Cardiac septum (tissue), 1 donor: ENCODE measurements at places on chromosomes 1 and 21.

DNA sequence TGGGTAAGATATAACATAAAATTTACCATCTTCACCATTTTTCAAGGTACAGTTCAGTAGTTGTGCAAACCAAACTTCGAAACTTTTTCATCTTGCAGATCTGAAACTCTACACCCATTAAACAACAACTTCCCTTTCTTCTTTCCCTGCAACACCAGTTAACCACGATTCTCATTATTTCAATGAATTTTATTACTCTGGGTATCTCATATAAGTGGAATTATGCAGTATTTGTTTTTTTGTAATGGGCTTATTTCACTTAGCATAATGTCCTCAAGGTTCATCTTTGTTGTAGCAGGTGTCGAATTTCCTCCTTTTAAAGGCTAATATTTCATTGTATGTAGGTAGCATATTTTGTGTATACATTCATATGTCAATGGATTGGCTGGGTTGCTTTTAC, 146.1 kb downstream of the SPATA46 start:
- no peak for DNase-seq

DNA sequence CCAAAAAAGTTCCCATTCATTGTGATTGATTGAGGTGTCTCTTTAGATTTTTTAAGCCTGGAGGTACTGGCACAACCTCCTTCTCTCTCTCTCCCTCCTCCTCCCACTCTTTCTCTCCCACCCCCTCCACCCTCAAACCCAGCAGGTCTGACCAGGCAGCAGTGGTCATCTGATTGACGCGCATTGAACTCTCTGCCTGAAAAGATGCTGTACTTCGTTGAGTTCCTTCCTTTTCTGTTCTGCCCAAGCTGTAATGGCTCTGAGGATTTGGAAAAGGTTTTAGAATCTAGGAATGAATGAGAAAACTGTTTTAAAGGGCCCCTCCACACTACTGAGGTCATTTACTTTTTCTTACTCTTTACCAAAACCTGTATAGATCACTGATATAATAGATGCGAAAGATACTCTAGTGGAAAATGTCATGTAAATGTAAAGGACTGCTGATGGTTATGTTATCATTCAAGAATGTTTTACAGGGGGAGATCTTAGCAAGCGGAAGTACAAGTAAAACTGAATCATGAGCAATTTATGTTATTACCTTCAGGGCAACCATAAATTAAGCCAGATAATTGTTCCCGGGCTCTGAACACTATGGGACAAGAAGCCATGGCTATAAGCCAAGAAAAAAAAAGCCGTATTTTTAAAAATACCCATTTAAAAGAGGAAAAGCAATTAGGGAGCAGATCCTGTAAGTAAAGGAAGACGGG, 25.2 kb upstream of the DYRK1A start:
- DNase-seq = no peak

GRCh38 chr1:92277105-92277723, 21.6 kb downstream of the GLMN start:
- DNase-seq = no peak

GRCh38 chr1:50421768-50422674, 1.2 kb downstream of the DMRTA2 start:
- no peak for DNase-seq
